ENCODE measurements at places on chromosomes 4 and X.

GRCh38 chrX:123976706-123977316 lies 15.3 kb downstream of the STAG2 start:
- no peak for DNase-seq

DNA sequence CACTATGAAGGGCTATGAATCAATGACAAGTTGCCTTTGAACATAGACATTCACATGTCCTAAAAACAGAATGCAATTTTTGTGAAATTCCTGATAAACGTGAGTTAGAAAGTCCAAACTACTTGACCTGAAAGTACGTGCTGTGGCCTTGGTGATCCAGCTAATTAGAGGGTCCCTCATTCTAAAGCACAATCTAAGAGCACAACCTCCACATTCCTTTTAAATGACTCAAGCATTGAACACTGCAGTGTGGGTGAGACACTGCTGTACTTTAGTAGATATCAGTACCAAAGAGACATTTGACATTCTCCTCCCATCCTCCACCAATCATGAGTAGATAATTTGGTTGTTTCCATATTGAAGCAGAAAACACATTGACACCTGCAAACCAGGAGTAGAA lies 73.5 kb downstream of the FAM47B start:
- no peak for DNase-seq

GRCh38 chrX:132017431-132018185 lies 5.5 kb upstream of the STK26 start:
- no peak for DNase-seq

- no peak for DNase-seq
Measured at GRCh38 chrX:151754047-151754429, 19.5 kb downstream of the CNGA2 start.

DNA sequence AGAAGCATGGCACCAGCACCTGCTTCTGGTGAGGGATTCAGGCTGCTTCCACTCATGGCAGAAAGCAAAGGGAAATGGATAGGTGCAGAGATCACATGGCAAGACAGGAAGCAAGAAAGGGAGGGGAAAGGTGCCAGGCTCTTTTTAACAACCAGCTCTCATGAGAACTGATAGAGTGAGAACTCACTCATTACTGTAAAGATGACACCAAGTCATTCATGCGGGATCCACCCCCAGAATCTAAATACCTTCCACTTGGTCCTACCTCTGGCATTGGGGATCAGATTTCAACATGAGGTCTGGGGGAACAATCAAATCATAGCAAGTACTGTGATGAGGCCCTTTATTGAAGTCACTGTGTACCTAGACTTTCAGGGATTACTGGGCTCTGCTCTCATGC lies 72.0 kb upstream of the PRDM5 start:
- DNase-seq, result no peak

- DNase-seq, result no peak
Measured at GRCh38 chr4:172142281-172142741, 329.1 kb downstream of the GALNTL6 start.

DNA sequence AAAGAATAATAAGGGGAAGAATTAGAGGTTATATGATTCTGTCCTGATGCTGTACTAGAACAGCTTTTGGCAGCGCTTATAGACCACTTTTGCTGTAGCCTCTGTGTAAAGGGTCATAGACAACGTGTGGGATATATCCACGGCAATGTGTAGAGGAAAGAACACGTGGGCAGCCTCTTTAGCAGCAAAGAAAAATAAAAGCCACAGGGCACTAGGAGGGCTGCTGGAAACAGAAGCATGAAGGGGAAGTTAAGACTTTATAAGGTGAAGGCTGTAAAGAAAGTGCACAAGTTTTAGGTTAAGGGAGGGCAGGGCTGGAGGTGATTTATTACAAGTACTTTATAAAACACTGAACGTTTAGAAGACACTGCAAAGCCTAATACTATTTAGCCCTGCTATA lies 20.1 kb upstream of the PHEX start:
- no peak for DNase-seq

DNA sequence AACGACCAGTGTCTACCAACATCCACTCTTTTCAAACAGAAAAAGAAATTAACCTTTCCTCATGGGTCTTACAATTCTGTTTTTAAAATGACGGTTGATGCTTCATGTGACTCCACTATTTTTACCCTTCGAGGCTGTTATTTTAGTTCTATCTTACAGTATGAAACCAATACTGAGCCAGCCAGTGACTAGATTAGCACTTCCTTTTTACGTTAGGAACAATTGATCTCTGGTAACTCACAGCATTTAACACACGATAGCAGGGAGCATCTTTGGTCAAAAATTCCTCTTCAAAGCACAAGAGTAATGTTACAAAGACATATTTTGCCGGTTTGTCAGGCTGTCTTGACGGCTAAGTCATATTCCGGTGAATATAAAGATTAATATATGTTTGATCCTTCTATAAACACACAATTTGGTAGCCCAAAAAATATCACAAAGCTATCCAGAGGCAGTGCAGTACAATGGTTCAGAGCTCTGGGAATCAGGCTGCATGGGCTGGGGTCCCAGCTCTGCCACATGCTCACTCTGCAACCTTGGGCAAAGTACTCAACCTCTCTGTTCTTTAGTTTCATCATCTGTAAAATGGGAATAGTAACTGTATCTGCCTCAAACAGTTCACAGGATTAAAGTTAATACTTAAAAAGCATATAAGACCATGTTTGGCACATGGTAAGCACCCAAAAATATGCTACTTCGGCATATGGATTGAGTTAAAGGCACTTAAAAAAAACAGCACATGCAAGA lies 62.9 kb upstream of the TXK start:
- no peak for DNase-seq

DNA sequence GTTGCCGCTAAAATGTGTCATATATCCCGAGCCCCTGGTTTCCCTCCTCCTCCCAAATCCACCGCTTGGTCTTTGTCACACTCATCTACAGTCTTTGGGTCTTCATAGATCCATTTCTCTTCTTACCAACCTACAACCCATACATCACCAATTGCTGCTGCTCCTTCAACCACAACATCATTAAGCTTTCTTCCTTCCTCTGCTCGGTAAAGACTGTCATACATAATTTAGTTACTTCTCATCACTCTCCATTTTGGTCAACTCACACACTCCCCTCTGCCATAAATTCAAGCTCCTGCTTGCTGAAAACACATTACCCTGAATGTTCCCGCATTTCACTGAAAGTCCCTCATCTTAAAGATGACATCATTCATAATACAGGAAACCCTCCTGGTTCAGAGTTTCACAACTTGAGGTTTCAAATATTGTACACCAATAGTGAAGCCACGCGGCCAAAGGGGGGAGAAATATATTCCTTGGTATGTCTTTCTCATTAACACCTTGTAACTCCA lies 1.7 kb upstream of the DCTD start:
- no peak for DNase-seq

DNA sequence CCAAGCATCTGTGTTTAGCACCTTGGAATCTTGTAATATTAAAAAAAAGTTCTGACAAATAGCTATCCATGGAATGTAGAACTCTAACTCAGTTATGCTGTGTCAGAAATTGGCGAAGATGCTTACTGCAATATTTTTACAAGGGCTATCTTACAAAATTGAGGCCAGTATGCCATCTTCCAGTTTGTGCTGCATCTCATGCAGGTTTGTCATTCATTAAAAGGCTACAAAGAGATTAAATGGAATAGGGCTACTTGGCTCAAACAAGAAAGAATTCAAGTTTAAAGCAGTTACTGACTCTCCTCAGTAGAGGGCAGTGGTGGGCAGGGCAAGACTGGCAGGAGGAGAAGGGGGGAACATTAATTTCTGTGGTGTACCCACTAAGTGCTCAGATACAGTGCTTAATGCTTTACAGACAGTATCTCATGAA lies 66.5 kb downstream of the SHROOM4 start:
- DNase-seq, result no peak

- DNase-seq, result no peak
Measured at GRCh38 chr4:13476915-13477314, 7.2 kb downstream of the RAB28 start.

DNA sequence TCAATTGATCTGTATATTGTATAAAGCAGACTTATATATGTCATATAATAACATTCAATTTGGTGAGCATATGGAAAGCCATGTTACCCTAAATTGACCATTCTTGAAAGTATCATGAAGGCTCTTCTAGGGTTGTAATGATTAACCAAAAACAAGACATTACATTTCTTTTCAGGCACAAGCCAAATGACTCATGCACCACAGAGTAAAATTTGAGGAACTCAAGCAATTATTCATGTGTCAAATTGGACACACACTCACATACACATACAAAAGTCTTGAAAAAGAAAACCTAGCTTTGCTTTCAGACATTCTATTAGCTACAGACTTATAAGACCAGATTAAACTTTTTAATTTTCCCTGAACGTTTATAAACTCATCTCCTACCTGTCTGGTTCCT lies 146.5 kb upstream of the PCDH18 start:
- DNase-seq, result no peak

DNA sequence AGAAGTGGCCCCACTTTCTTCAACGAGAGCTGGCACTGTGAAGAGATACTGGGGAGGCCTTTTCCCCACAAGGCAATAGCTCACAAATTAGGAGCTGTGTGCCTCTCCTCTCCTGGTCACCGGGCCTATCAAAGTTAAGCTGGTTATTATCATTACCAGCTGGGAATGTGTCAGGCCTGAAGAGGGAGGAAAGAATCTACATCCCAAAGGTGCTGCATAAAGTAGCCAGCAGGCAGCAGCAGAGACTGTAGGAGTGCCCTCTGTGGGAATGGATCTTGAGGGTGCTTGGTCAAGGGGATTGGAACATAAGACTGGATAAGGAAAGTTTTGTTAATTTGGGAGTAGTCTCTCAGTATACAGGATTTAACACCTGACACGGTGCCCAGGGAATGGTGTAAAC lies 9.1 kb upstream of the TMPRSS11D start:
- no peak for DNase-seq

Data from chondrocyte (in vitro differentiated cells).